Stimulated activated naive CD4-positive, alpha-beta T cell (primary cell): ENCODE measurements at places on chromosomes 11 and 22.

- no peak for DNase-seq
Measured at GRCh38 chr22:38955926-38956325, 1.5 kb upstream of the APOBEC3A start.

DNA sequence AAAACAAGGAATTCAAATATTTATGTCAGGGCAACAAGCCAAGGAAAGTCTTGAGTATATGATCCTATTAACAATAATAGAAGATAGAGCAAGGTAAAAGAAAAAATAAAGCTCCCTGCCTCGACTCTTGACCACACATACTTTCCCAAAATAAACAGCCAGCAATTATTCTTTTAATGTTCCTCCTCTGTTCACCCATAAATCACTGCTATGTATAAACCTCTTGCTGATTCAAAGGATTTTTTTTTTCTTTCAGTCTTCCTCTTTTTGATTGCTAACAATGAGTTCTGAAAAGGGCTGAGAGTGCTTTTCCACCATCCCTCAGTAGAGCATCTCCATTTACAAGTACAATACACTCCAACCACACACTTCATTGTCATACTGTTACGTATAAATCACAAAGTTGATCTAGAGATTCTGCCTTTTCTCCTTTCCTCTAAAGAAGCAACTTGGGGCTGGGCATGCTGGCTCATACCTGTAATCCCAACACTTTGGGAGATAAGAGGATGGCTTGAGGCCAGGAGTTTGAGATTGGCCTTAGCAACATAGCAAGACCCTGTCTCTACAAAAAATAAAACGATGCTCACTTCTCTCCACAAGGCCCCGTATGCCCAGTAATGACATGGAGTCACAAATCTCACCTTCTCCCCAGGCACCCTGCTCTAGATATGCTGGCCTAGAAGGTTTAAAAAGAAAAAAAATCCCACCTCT lies 24.0 kb downstream of the RAB30 start:
- no peak for DNase-seq

GRCh38 chr11:104462341-104462740 lies 298.4 kb upstream of the PDGFD start:
- no peak for DNase-seq

- DNase-seq, result no peak
Measured at GRCh38 chr11:44256673-44257291, 53.2 kb downstream of the ALX4 start.

GRCh38 chr11:130633466-130633865 lies 185.0 kb downstream of the ADAMTS15 start:
- no peak for DNase-seq
